ENCODE measurements at places on chromosomes 12 and 14. TPM values are rescaled to one million over a fixed set of nuclear protein-coding genes. Genes with fewer than 3 reads are reported as not detected.

- no peak for DNase-seq
Measured at GRCh38 chr12:59407799-59408198, 188.0 kb upstream of the SLC16A7 start.

- no peak for DNase-seq
Measured at GRCh38 chr14:86057018-86057667, 527.2 kb downstream of the FLRT2 start.

- DNase-seq, result no peak
Measured at GRCh38 chr12:107167756-107168155, 74.4 kb upstream of the CRY1 start.

DNA sequence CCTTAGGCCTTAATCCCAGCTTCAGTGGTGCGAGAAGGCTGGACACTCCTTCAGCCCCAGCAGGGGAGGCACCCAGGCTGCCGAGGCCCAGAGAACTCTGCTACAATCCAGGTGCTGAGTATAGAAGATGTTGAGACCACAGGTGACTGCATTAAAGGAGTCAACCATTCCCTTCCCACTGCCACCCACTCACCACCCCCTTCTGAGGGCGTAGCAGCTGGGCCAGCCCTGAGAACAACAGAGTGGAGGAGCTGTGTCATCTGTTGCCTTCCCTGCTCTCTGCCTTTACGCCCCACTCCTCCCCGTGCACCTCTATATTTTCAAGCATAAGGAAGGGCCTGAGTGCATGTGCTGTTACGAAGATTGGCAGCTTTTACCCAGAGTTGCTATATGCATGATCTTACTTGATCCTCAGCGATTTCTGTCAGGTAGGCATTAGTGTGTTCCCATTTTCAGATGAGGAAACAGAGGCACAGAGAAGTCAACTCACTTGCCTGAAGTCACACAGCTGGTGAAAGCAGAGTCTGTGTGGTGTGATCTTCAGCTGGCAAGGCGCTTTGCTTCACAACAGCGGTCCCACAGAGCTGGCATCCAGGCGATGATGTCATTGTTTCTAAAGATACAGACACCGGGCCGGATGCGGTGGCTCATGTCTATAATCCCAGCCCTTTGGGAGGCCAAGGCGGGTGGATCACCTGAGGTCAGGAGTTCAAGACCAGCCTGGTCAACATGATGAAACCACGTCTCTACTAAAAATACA is 46.7 kb downstream of the RIN3 start:
- DNase-seq, result no peak

DNA sequence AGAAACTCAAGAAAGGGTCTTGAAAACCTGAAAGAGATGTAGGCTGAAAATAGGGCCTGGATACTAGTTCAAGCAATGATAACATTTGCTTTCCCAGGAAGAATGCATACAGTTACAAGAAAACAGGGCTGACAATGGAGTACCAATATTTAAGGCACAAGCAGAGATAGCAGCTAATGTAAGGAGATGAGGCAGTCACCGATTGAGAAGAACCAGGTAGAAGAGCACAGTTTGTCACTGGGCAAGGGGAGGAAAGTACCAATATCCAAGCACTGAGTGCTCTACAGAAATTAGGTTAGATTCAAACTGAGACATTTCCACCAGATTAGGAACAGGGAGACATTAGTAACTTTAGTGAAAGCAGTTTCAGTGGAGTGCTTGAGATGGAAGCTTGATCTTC is 19.9 kb downstream of the RPS6KA5 start:
- DNase-seq, result no peak

GRCh38 chr12:71780237-71780822 is 25.7 kb downstream of the RAB21 start:
- DNase-seq, result no peak

DNA sequence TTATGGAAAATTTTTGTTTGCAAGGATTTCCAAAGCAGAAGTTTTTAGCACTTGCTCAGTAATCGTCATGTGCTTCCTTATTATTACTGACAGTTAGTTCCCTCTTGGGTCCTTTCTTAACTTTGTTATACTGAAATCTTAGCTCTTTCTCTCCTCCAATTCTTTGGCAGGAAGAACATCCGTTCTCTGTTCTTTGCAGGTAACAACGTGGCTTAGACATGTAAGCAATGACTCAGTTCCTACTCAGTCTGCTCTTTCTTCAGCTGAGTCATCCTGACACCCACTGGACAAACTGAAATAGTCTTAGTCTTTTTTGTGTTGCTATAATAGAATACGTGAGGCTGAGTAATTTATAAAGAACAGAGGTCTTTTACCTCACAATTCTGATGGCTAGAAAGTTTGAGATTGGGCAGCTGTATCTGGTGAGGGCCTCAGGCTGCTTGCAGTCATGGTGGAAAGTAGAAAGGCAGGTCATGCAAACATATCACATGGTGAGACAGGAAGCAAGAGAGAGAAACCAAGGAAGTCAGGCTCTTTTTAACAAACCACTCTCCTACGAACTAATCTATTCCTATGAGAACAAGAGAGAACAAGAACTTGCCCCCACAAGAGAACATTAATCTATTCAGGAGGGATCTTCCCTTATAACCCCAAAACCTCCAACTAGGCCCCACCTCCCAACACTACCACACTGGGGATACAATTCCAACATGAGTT is 49.2 kb downstream of the TESPA1 start:
- no peak for DNase-seq

DNA sequence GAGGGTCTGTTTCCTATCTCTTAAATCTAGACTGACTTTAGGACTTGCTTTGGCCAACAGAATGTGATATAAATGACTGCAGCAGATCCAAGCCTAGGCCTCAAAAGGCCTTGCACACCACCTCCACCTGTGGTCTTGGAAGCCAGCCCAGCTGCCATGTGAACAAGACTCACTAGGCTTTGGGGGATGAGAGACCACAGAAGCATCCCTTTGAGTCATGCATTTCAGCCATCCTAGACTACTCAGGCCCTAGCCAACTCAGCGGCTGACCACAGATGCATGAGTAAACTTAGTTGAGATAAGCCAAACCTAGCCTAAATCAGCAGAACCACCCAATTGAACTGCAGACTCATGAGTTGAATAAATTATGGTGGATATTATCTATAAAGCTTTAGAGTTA is 87.7 kb downstream of the KCNH5 start:
- DNase-seq, result no peak

DNA sequence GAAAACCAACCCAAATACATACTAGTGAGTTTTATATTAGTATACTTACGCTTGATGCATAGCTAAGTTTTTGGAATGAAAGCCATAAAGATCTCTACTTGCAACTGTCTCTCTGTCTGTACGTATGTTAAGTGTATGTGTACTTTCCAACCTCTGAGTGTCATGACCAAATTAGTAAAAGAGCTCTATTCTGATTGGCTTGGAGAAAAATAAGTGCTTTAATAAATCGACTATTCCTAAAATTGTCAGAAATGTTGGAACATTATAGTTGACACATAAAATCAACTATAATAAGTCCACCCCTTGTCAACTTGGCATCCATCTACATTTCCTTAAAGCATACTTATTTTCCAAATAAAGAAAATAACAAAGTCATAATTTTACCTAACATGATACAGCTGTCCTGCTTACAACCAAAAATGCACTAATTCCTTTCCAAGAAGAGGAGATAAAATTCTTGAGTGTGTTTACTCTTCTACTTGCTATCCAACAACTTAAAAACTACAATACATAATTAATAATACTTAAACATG is 507.4 kb upstream of the ATP2B1 start:
- no peak for DNase-seq

DNA sequence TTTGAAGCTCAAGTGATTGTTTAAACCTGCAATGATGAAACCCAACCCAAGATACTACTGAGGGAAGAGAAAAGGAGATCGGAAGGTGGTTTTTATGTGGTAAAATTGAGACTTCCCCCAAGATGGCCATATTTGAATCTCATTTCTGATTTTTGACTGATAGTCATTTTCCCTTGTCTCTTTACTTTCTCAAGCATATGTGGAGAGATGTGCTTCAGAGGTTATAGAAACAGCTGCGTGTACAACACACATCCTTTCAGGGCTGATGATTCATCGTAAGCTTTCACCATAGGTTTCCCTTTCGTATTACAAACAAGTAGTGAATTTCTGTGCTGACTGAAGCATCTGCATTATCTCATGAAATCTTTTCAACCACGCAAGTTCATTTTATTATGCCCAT is 276.2 kb downstream of the EMP1 start:
- no peak for DNase-seq

Gene LTBP2
- 209 TPM for total RNA-seq

Gene SRGAP1
- 15.5 TPM for total RNA-seq

Gene KIAA0586
- 18.5 TPM for total RNA-seq

Gene RTL1
- total RNA-seq, result not detected

Gene AVPR1A
- 21.3 TPM for total RNA-seq

Gene CISTR
- total RNA-seq, result not detected

Gene CLEC4C
- total RNA-seq, result not detected

Gene CCDC177
- not detected for total RNA-seq

Gene P2RX2
- not detected for total RNA-seq
